Fibroblast of skin of left quadriceps (primary cell): ENCODE measurements at places on chromosomes 5 and 9.
A peak's percentile ranks its signal among the peaks of the same experiment; 100 is the strongest.

- DNase-seq, result no peak
Observed at GRCh38 chr5:148653836-148654781, at the start of gene HTR4. HTR4 (minus strand) TSS chr5:148654527; CDS start chr5:148637014, 17,513 bp downstream.

GRCh38 chr9:110947491-110948044 is 90.7 kb downstream of the LPAR1 start:
- DNase-seq, result no peak

- DNase-seq, result no peak
Observed at GRCh38 chr5:102611312-102611711, 112.5 kb upstream of the SLCO6A1 start.

DNA sequence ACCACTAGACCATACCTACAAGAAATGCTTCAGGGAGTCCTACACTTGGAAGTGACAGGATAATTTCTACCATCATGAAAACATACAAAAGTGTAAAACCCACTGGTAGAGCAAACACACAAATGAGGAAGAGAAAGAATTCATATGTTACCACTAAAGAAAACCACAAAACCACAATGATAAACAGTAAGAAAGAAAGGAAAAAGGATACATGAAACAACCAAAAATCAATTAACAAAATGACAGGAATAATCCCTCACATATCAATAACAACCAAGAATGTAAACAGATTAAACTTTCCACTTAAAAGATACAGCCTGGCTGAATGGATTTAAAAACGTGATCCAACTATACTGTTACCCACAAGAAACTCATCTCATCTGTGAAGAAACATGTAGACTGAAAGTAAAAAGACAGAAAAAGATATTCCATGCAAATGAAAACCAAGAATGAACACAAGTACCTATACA is 83.4 kb downstream of the LPAR1 start:
- peak; percentile 40 for DNase-seq

DNA sequence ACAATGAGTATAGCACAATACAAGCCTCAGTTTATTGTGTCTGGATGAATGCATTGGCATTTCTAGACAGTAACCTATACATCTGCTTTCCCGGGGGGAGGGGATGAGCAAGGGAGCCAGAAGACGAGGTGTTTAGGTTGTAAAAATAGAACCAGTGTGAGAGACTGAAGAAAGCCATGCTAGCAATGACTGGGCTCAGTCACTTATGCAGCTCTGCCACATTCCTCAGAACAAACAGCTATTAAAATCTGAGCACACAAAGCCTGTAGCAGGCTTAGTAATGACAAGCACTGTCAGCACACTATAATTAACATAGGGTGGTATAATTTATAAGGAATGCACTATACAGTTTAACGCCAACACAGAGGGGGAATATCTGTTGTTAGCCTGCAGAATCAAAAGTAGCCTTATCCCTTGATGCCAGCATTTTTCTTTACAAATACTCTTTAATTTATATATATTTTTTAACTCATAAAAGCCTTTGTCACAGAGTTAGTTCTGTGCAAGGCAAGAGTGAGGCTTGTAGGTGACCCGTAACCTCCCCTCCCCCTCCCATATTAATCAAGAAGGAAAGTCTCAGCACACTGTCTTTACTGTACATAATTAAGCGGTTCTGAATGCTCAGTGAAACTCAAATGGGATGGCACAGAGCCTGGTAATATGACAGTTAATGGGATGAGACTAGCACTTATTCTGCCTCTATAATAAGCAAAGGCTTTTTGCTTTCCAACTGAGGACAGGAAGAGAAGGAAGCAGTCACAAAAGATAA is 295.4 kb downstream of the CSNK1G3 start:
- DNase-seq, result peak; percentile 73

DNA sequence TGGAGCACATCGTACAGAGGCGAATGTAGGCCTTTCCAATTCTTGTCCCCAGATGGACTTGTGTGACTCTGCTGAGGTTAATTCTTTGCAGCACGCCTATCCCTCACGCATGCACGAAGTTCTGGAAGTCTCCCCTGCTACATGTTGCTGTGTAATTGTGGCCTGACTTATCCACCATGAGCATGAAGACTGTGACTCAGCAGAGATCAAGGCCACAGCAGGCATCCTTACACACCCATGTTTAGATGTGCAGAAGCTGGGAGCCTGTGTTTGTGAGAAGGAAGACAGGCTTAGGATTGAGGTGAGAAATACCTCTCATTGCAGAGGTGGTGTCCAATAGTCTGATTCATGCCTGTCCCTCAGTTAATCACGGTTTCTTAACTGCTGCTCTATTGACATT is 135.6 kb downstream of the ICE1 start:
- DNase-seq, result no peak
